AG10803 (cell line): ENCODE measurements at places on chromosomes 3 and 15.

DNA sequence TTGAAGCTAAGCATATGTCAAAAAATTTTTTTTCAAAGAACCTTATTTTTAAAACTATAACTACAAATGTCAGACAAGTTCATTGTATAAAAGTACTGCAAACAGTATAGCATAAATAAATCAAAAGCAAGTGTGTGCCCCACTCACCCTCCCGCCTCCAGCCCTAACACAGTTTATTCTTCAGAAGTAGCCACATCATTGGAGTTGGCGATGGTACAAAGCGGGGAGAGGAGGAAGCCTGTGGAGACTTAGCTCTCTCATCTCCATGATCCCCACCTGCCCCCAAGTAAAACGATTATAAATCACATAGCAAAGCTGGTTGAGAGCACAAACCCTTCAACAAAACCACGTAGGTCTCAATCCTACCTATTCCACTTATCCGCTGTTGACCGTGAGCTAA lies 33.6 kb downstream of the FOXP1 start:
- DNase-seq, result no peak

GRCh38 chr3:138768125-138768524 lies 66.6 kb downstream of the PIK3CB start:
- DNase-seq, result no peak

DNA sequence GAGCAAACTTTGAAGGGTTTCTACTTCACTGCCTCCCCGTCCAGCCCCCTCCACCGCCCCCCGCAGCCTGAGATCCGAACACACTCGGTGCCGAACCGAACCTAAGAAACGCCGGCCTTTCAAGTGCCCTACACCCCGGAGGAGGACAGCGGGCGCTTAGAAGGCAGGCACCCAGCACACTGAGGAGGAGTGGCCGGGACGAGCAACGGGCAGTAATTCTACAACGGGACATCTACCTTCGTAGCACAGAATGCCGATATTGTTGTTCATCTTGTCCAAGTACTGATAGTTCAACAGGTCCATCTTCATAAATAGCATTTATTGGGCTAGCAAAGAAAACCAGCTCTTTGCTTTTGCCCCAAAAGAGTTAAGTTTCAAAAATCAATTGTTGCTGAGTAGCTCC lies 513 bp downstream of the VGLL4 start:
- DNase-seq, result peak; percentile 49

DNA sequence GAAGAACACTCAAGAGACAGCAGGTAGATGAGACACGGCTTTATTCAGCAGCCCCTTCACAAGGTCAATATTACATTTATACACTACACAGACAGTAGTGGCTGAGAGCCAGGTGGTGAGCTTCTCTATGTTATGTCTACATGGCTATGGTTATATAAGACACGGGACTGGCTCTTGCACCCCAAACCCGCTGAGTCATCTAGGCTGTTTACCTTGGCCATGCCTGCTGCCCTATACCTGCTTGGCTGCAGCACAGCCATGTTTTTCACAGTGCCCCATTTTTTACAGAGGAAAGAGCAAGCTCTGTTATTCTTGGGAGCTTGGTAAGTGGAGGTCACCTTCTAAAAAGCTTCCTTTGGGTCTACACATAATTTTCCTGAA lies 231.6 kb downstream of the IGSF11 start:
- no peak for DNase-seq

- DNase-seq, result peak; percentile 51
Measured at GRCh38 chr15:63018639-63019038, 23.9 kb upstream of the TPM1 start.

GRCh38 chr3:43378066-43378935 lies 92.0 kb downstream of the SNRK start:
- no peak for DNase-seq

- peak; percentile 41 for DNase-seq
Measured at GRCh38 chr15:67511606-67512005, 9.3 kb upstream of the C15orf61 start.

- DNase-seq, result no peak
Measured at GRCh38 chr15:33859992-33860545, 108.2 kb upstream of the CHRM5 start.

GRCh38 chr15:98504998-98505397 lies 143.3 kb upstream of the IGF1R start:
- DNase-seq, result no peak

DNA sequence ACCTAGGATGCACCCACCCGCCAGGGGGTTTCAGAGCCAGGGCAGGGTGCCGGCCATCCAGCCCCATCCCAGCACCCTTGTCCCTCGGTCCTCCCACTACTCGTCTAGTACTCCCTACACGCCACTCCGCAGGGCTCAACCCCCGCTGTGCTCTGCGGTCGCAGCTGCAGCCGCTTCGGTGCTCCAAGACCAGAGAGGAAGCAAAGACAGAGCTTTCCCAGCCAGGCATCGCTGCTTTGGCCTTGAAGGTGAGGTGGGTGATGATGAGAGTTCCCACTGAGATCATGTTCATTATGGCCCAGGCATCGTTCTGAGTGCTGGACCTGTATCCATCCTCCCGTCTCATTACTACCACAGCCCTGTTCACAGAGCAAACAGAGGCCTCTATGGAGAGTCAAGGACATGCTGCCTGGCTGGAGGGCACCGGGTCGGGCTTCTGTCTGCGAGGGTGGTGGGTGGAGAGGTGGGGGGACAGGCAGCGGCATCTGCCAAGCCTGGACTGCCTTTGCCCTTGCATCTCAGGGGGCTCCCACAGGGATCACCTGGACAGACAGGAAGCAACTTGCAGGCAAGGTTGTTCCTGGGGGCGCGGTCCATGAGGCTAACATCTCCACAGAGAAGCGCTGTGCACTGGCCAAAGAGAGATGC lies 66.9 kb downstream of the KLF13 start:
- no peak for DNase-seq

DNA sequence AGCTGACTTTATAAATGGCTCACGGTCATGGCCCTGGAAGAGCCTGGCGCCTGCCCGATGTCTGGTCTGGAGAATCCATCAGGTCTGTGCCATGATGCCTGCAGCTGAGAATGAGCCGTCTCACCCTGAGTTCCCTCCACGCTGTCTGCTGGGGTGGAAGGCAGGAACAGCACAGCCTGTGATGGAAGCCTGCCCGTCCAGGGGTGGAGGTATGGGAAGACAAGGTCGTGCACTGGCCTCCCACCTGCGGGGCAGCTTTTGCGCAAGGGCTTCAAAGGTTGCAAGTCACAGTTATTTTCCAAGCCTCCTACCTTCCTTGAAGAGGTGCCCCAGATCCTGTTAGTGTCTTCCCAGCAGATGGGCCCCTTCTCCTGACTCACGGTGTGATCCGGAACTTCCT lies 275.5 kb downstream of the FAM43A start:
- no peak for DNase-seq

- DNase-seq, result peak; percentile 57
Measured at GRCh38 chr3:177294221-177294620, 96.9 kb upstream of the TBL1XR1 start.

DNA sequence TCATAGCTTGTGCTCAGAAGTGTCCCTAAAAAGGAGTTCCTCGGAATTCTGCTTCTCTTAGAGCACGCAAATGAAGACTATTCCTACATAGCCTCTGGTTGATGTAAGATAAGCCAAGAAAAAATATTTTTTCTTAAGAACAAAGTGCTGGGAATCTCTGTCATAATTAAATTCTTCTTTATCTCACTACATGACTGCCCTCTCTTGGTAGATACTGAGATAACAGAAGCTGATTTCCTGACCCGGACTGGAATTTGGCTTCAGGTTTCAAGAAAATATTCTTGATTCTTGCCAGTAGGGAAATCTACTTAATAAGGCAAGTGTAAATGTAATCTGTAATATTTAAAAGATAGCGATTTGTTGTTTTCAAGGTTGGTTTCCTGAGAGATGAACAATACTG lies 31.3 kb upstream of the SETMAR start:
- peak; percentile 26 for DNase-seq

GRCh38 chr3:12372741-12373280 lies 83.9 kb downstream of the PPARG start:
- no peak for DNase-seq

DNA sequence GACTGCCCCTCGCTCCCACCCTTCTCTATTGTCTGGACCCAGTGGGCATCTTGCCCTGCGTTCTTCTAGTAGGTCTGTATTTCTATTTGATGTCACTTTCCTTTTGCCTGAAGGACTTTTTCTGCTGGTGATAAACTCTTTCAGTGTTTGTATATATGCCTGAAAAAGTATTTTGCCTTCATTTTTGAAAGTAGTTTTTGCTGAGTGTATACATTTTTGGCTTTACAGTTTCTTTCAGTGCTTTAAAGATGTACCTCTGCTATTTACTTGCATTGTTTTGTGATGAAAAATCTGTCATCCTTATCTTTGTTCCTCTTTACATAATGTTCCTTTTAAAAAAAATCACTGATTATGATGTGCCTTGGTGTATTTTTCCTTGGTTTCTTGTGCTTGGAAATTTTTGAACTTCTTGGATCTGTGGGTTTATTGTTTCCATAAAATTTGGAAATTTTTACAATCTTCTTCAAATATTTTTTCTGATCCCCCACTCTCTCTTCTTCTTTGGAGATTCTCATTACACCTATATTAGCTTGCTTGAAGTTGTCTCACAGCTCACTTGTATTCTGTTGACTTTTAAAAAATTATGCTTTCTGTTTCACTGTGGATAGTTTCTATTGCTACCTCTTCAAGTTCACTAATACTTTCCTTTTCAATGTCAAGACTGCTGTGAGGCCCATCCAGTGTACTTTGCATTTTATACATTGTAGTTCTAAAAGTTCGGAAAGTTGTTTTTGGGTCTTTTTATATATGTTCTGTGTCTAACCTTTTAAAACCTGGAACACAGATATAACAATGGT lies 67.8 kb downstream of the RGMA start:
- no peak for DNase-seq

DNA sequence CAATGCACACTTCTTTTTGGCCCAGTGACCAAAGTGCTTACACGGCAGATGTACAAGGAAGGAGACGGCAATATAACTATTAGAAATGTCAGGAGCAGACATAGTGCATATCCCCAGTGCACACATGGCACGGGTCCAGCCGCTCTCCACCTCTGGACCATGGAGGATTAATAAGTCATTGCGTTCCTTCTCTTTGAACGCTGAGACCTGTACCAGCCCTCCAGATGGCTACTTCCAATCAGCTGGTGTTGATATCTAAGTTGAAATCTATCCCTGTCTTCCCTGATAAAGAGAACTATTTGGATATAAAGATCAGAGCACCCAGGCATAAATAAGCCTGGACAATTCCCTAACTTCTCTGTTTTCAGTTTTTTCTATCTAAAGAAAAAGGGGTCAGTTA lies 212.5 kb downstream of the CADPS start:
- DNase-seq, result no peak

DNA sequence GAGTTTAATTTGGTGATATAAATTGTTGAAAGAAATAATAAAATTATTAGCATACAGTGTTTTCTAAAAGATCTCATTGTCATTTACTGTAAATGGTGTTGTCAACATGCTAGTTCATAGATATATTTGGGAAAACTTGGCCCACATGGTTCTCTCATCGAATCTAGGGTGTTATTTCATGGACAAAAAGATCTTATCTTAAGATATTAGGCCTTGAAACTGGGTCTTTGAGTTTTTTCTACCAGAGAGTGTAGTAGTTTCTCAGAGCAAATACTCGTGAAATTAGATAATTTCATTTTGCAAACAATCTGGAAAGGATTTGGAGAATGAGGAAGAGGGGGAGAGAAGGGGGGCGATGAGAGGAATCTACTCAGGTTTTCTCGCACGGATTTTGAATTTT lies 107.9 kb downstream of the MEIS2 start:
- DNase-seq, result no peak
